ENCODE measurements at places on chromosomes 2 and 18. TPM values are rescaled to one million over a fixed set of nuclear protein-coding genes. Genes with fewer than 3 reads are reported as not detected.

EFHD1 gene
- not detected for total RNA-seq

DNA sequence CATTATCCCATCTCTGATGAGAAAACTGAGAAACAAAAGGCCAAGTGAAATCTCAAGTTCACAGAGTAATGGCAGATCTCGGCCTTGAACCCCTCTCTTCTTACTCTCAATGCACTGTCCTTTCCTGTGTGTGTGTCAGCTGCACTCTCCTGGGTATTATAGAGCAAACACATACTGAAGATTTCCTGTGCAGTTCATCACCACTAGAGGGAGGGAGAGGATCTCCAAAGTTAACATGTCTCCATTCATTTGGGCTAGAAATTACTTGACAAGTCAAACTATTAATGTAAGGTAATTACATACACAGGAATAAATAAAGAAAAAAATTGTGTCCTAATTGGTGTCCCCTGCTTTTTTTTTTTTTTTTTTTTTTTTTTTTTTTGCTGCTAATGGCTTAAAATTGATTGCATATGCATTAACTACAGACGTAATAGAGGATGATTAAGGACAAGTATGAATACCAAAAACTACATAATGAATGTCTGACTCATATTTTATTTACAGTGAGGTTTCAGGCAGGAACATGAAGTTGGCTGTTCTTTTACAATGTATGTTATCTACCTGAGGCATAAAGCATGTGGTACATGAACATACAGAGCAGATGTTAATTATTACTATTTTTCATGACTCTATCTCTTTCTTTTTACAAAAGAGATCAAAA is 269.2 kb downstream of the NYAP2 start:
- no peak overlapping the region for H3K4me3 ChIP-seq
- no peaks in the 10 kb centered on the region for H3K27me3 ChIP-seq
- no peaks in the 10 kb centered on the region for H3K36me3 ChIP-seq
- DNase-seq, result peak; percentile 82
- H3K27ac ChIP-seq, result peak overlapping the region; percentile 17
- peaks cover 16% of the 10 kb centered on the region for H3K4me1 ChIP-seq

CCNT2 gene
- 16.2 TPM for total RNA-seq

- no peaks in the 10 kb centered on the region for H3K27me3 ChIP-seq
- H3K36me3 ChIP-seq, result no peaks in the 10 kb centered on the region
- H3K4me3 ChIP-seq, result no peak overlapping the region
- no peak overlapping the region for H3K27ac ChIP-seq
- no peaks in the 10 kb centered on the region for H3K4me1 ChIP-seq
- no peak for DNase-seq
Measured at GRCh38 chr2:197445746-197446145, 7.6 kb upstream of the COQ10B start.

CYS1 gene
- total RNA-seq, result 0.15 TPM

- no peak overlapping the region for H3K4me3 ChIP-seq
- peaks cover 7% of the 10 kb centered on the region for H3K4me1 ChIP-seq
- H3K36me3 ChIP-seq, result no peaks in the 10 kb centered on the region
- no peak for DNase-seq
- no peak overlapping the region for H3K27ac ChIP-seq
Measured at GRCh38 chr18:22838639-22839277, 94.4 kb upstream of the RBBP8 start.

IL1A gene
- 0.11 TPM for total RNA-seq

RFX8 gene
- total RNA-seq, result 0.77 TPM

CRACDL gene
- total RNA-seq, result 0.40 TPM

IL36A gene
- not detected for total RNA-seq

DNA sequence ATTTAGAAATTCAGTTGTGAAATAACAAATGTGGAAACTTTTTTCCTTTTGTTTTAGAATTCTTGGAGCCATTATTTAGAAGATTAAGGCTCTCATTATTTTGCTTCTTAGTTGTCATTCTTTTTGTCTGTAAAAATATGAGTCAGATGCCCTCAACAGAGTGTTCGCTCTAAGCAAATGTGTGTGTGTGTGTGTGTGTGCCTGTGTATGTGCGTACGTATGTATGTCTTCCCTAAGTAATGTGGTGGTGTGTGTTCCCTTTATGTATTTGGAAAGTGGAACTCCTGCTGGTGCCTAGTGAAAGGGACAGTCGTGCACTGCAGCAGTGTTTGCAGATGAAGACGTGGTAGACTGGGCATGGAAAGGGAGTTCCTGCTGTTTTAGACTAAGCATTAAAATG is 27.5 kb downstream of the ZNF407 start:
- H3K4me1 ChIP-seq, result peaks cover 3% of the 10 kb centered on the region
- no peaks in the 10 kb centered on the region for H3K36me3 ChIP-seq
- DNase-seq, result no peak
- no peaks in the 10 kb centered on the region for H3K27me3 ChIP-seq
- H3K4me3 ChIP-seq, result no peak overlapping the region

- peaks cover 15% of the 10 kb centered on the region for H3K4me1 ChIP-seq
- peak; percentile 91 for DNase-seq
Measured at GRCh38 chr18:23422751-23423418, 30.2 kb upstream of the RIOK3 start.

LYG1 gene
- total RNA-seq, result 0.58 TPM

IL36RN gene
- total RNA-seq, result not detected

- H3K27me3 ChIP-seq, result no peaks in the 10 kb centered on the region
- no peaks in the 10 kb centered on the region for H3K36me3 ChIP-seq
- DNase-seq, result no peak
Measured at GRCh38 chr2:75289771-75290170, 90.5 kb upstream of the TACR1 start.

GRCh38 chr2:150911766-150912280 is 349.8 kb downstream of the RBM43 start:
- H3K27me3 ChIP-seq, result no peaks in the 10 kb centered on the region
- no peak overlapping the region for H3K27ac ChIP-seq

GRCh38 chr18:34694591-34695165 is 15.4 kb upstream of the DTNA start:
- no peak overlapping the region for H3K4me3 ChIP-seq
- no peak overlapping the region for H3K27ac ChIP-seq
- peaks cover 15% of the 10 kb centered on the region for H3K4me1 ChIP-seq
- DNase-seq, result no peak
- H3K36me3 ChIP-seq, result no peaks in the 10 kb centered on the region

DNA sequence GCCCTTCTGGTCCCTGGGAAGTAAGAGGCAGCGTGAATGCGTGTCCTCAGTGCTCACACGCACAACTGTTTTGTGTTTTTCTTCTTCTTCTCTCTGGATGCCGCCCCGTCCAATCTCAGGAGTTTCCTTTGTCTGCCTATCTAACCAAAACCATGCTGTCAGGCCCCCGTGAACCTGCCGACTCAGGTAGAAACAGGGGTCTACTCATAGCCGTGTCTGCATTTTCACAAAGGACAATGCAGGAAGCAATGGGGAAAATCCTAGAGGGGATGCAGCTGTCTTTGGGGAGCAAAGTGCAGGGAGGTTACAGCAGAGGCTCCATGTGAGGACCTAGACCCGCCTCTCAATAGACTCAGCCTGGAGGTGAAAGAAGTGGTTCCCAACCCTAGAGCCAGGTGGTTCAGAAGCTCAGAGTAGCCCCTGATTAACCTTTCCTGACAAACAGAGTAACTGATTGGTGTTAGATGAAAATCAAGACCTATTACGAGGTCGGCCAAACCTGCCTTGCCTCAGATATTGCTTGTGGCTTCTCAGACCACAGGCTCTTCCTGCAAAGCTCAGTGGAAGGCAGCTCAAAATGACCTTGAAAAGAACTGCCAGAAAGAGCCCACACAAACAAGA is 49.3 kb downstream of the CD226 start:
- no peaks in the 10 kb centered on the region for H3K36me3 ChIP-seq
- no peaks in the 10 kb centered on the region for H3K27me3 ChIP-seq
- no peaks in the 10 kb centered on the region for H3K4me1 ChIP-seq
- H3K4me3 ChIP-seq, result no peak overlapping the region
- no peak overlapping the region for H3K27ac ChIP-seq
- no peak for DNase-seq

DNA sequence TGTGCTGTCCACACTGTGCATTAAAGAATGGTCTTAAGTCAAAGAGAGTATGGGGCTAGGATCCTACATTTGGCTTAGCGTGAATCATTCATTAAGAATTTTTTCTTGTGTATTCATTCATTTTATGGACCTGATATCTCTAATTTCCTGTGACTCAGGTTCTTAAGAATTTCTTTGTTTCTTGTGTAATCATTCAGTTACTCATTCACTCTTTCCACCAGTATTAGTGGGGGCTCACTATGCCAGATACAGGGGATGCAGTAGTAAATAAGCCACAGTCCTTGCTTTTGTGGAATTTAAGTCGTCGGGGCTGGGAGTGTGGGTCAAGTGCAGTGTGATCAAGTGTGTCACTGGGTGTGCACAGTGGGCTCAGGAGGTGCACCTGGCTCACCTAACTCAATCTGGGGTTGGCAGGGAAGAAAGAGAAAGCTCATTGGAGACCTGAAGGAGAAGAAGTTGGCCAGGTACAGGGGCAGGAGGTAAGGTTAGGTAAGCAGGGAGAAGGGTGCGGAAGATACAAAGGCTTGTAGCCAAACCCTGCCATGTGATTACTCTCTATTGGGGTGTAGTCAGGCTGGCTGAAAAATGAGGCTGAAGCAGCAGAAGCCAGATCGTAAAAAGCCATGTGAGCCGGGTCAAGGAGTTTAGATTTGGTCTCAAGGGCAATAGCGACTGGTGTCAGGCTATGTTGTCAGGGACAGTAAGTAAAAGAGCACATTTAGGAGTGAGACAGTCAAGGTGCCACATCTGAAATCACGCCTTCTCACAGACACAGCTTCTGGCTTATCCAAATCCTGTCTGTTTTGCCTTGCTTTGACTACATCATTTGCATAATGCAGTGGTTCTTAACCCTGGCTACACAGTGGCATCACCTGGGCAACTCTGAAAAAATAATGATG is 67.2 kb downstream of the KCTD1 start:
- no peaks in the 10 kb centered on the region for H3K27me3 ChIP-seq
- no peaks in the 10 kb centered on the region for H3K36me3 ChIP-seq
- DNase-seq, result peak; percentile 98
- peak overlapping the region; percentile 48 for H3K4me3 ChIP-seq
- peak overlapping the region; percentile 97 for H3K27ac ChIP-seq
- H3K4me1 ChIP-seq, result peaks cover 73% of the 10 kb centered on the region

UGT1A9 gene
- total RNA-seq, result not detected

DNA sequence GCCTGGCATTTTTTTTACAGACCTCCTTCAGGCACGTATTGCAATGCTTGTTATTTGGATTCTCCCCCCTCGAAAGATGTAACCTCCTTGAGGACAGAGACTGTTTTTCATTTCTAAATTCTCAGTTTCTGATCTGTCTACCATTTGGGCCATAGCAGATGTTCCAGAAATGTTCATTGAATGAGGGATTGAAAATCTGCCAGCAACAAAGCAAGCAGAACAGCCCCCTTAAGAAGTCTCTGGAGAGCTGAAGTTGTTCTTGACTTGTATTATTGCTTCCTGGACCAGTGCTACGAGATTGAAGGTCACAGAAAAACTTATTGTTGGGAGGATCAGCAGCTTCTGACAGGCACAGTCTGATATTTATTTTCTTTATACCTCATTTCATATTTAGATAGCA is 355.5 kb downstream of the EPHA4 start:
- H3K4me3 ChIP-seq, result no peak overlapping the region
- H3K36me3 ChIP-seq, result no peaks in the 10 kb centered on the region
- peaks cover 17% of the 10 kb centered on the region for H3K27me3 ChIP-seq
- DNase-seq, result no peak
- no peak overlapping the region for H3K27ac ChIP-seq
- H3K4me1 ChIP-seq, result no peaks in the 10 kb centered on the region

RHOB gene
- total RNA-seq, result 88.5 TPM

- no peak overlapping the region for H3K27ac ChIP-seq
- H3K4me1 ChIP-seq, result peaks cover 21% of the 10 kb centered on the region
- H3K27me3 ChIP-seq, result no peaks in the 10 kb centered on the region
- DNase-seq, result no peak
Measured at GRCh38 chr18:75075016-75075305, 134.0 kb downstream of the PTGR3 start.

DNA sequence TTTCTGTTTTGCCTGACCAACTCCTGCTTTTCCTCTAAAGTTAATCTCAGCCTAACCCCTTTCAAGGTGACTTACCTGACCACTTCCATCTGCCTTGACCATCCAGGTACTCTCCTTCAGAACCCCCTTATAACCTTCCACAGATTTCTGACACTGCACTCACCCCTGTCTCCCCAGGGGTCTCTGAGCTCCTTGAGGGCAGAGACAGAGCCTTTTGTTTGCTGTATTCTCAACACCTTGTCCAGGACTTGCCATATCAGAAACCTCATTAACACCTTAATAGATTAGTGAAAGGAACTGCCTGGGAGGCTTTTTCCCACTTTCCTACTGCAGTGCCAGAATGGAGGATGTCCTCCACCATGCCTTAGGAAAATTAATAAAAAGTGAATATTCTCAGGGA is 119.7 kb upstream of the SERPINE2 start:
- peaks cover 23% of the 10 kb centered on the region for H3K4me1 ChIP-seq
- no peak overlapping the region for H3K4me3 ChIP-seq
- no peak overlapping the region for H3K27ac ChIP-seq
- H3K36me3 ChIP-seq, result no peaks in the 10 kb centered on the region
- DNase-seq, result no peak

GRCh38 chr2:179263446-179264367 is 925 bp downstream of the SESTD1 start:
- peak overlapping the region; percentile 95 for H3K4me3 ChIP-seq
- peaks cover 28% of the 10 kb centered on the region for H3K4me1 ChIP-seq
- peak; percentile 56 for DNase-seq
- no peaks in the 10 kb centered on the region for H3K36me3 ChIP-seq
- no peak overlapping the region for H3K27ac ChIP-seq

- H3K4me1 ChIP-seq, result no peaks in the 10 kb centered on the region
- peaks cover 29% of the 10 kb centered on the region for H3K36me3 ChIP-seq
- no peak overlapping the region for H3K4me3 ChIP-seq
- no peak overlapping the region for H3K27ac ChIP-seq
Measured at GRCh38 chr2:233440314-233440713, 86.0 kb downstream of the DGKD start.

RASGRP3 gene
- 0.52 TPM for total RNA-seq

GRCh38 chr2:13826314-13826853 is 806.1 kb upstream of the LRATD1 start:
- no peaks in the 10 kb centered on the region for H3K36me3 ChIP-seq
- no peak for DNase-seq
- no peaks in the 10 kb centered on the region for H3K4me1 ChIP-seq

CNDP1 gene
- not detected for total RNA-seq

DNA sequence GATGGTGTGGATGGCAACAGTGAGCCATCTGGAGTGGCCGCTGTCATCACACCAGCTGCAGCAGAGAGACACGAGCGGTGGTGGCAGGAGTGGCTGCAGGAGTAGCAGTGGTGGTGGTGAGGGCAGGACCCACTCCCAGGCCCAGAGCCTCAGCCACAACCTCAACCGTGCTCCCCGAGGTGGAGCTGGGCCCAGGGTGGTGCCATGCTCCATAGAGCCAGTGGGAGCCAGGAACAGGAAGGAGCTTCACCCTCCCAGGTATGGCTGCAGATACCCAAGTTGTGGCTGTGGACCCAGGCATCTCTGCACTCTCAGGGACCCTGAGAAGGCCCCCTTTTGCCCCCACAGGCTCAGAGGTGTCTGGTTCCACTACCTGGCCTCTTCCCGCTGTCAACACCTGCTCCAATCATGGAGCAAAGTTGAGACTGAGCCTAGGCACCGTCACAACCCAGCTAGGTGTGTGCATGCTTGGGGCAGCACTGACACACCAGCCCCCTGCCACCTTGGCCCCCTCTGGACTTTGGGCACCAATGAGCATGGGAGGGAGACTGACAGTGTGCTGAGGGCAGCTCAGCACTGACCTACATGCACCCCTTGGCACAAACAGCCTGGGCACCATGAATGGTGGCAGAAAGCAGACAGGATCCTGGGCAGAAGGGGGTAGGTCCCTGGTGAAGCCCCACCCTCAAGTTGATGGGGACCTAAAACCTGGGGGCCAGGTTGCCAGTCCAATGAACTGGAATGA is 188.9 kb downstream of the NDUFA10 start:
- no peaks in the 10 kb centered on the region for H3K36me3 ChIP-seq
- peaks cover 8% of the 10 kb centered on the region for H3K27me3 ChIP-seq
- DNase-seq, result no peak
- no peaks in the 10 kb centered on the region for H3K4me1 ChIP-seq
- no peak overlapping the region for H3K4me3 ChIP-seq
